ENCODE measurements at places on chromosomes 6 and 20.

GRCh38 chr20:59324521-59325141, 24.2 kb downstream of the EDN3 start:
- no peak overlapping the region for H3K4me3 ChIP-seq
- peaks cover 3% of the 10 kb centered on the region for H3K27me3 ChIP-seq
- H3K36me3 ChIP-seq = no peaks in the 10 kb centered on the region

GRCh38 chr6:75266716-75267291, 17.8 kb downstream of the TMEM30A start:
- H3K27ac ChIP-seq = no peak overlapping the region
- no peaks in the 10 kb centered on the region for H3K27me3 ChIP-seq
- H3K4me1 ChIP-seq = peaks cover 41% of the 10 kb centered on the region
- no peak for DNase-seq
- H3K36me3 ChIP-seq = peaks cover 23% of the 10 kb centered on the region

- H3K27me3 ChIP-seq = peaks cover under 1% of the 10 kb centered on the region
- H3K27ac ChIP-seq = peak overlapping the region; percentile 22
- peaks cover 47% of the 10 kb centered on the region for H3K4me1 ChIP-seq
- peaks cover 9% of the 10 kb centered on the region for H3K36me3 ChIP-seq
Observed at GRCh38 chr6:29967379-29968010, 25.2 kb downstream of the HLA-A start.

DNA sequence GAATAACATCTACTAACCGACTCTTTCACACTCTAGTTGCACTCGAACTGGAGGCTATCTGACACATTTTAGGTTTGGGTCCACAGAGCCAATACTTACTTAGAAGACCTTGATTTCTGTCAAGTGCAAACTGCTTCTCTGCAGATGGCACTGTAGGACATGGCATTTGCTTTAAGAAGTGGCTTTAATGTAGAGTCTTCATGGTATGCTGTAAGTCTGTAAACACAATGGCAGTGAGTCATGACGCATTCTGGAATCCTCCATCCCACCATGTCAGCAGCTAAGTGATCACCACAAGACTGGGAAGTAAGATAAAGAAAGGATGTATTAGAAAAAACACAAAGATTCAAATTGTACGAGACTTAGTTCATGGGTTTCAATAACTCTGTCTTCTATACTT, 377.0 kb upstream of the NOX3 start:
- H3K36me3 ChIP-seq = no peaks in the 10 kb centered on the region
- H3K27ac ChIP-seq = no peak overlapping the region
- no peaks in the 10 kb centered on the region for H3K27me3 ChIP-seq
- H3K4me3 ChIP-seq = no peak overlapping the region
- no peaks in the 10 kb centered on the region for H3K4me1 ChIP-seq

- H3K27me3 ChIP-seq = peaks cover 2% of the 10 kb centered on the region
- no peak overlapping the region for H3K27ac ChIP-seq
- peaks cover 30% of the 10 kb centered on the region for H3K4me1 ChIP-seq
- peaks cover 3% of the 10 kb centered on the region for H3K36me3 ChIP-seq
- H3K4me3 ChIP-seq = no peak overlapping the region
Observed at GRCh38 chr20:2451939-2452732, 18.5 kb downstream of the SNRPB start.

- H3K4me1 ChIP-seq = no peaks in the 10 kb centered on the region
- peaks cover 2% of the 10 kb centered on the region for H3K27me3 ChIP-seq
- no peak for DNase-seq
- no peak overlapping the region for H3K4me3 ChIP-seq
Observed at GRCh38 chr20:40631119-40631631, 57.9 kb downstream of the MAFB start.

DNA sequence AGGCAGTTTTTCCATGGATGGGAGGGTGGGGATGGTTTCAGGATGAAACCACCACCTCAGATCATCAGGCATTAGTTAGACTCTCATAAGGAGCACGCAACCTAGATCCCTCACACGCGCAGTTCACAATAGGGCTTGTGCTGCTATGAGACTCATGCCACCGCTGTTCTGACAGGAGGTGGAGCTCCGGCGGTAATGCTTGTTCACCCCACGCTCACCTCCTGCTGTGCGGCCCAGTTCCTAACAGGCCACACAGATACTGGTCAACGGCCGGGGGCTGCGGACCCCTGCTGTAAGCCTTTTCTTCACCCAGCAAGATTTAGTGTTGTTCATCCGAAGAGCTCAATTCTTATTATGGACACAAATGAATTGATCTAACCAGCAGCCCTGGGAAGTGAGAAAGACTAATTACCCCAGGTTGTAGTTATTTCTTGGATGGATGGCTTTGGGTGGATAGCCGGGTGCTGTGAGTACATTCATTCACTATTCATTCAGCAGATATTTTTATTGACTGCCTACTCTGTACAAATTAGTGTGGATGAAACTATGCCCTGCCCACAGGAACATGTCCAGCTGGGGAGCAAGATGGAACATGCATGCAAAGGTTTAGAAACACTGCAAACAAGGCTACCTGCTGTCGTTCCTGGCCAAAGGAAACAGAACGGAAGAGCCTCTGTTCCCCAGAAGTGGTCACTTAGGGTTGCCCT, 57.2 kb downstream of the RIOK1 start:
- no peak overlapping the region for H3K4me3 ChIP-seq
- H3K27ac ChIP-seq = no peak overlapping the region
- H3K27me3 ChIP-seq = peaks cover 5% of the 10 kb centered on the region
- H3K36me3 ChIP-seq = no peaks in the 10 kb centered on the region
- no peaks in the 10 kb centered on the region for H3K4me1 ChIP-seq
- no peak for DNase-seq

GRCh38 chr6:112253841-112254816, at the start of gene LAMA4:
TSS of gene LAMA4 (minus strand) at chr6:112254567. CDS start at chr6:112254150, 417 bp downstream.
- H3K4me3 ChIP-seq = peak within 1 kb of the TSS; percentile 72
- H3K27me3 ChIP-seq = peaks cover 67% of the 10 kb centered on the region
- no peak within 1 kb of the TSS for H3K27ac ChIP-seq
- peaks cover 17% of the 10 kb centered on the region for H3K4me1 ChIP-seq
- DNase-seq = no peak
- H3K36me3 ChIP-seq = no peaks in the 10 kb centered on the region

DNA sequence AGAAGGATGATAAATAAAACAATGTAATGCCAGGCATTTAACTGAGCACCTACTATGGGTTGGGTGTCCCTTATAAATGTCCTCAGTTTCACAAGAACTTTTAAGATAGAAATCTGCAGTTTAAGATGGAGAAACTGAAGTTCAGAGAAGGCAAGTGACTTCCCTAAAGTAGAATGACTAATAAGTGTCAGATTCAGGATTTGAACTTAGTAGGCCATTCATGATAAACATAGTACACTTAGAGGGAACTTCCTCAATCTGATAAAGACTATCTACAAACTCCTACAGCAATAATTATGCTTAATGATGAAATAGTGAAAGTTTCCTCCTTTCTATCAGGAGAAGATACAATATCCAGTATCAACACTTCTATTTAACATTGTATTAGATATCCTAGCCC, 43.9 kb downstream of the NCR2 start:
- no peak overlapping the region for H3K27ac ChIP-seq
- H3K36me3 ChIP-seq = no peaks in the 10 kb centered on the region
- DNase-seq = no peak
- no peaks in the 10 kb centered on the region for H3K4me1 ChIP-seq

DNA sequence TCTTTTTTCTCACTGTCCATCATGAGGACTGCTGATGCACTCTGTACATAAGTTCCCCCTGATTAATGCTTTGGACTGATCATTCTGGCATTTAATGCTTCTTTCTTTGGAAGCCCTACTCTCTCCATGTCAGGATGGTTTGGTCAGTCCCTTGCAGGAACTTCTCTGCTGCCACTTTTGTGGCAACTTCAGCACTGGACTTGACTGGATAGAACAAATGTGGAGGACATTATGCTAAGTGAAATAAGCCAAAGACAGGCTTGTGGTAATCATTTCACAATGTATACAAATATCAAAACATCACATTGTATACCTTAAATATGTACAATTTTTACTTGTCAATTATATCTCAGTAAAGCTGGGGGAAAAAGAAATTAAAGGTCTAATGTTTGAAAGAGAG, 12.2 kb upstream of the BRPF3 start:
- no peaks in the 10 kb centered on the region for H3K4me1 ChIP-seq
- H3K27ac ChIP-seq = no peak overlapping the region
- peaks cover 4% of the 10 kb centered on the region for H3K27me3 ChIP-seq
- no peaks in the 10 kb centered on the region for H3K36me3 ChIP-seq

GRCh38 chr6:163883984-163884383, 469.5 kb downstream of the QKI start:
- no peak overlapping the region for H3K27ac ChIP-seq
- H3K36me3 ChIP-seq = no peaks in the 10 kb centered on the region
- H3K4me1 ChIP-seq = no peaks in the 10 kb centered on the region
- DNase-seq = no peak
- no peak overlapping the region for H3K4me3 ChIP-seq

DNA sequence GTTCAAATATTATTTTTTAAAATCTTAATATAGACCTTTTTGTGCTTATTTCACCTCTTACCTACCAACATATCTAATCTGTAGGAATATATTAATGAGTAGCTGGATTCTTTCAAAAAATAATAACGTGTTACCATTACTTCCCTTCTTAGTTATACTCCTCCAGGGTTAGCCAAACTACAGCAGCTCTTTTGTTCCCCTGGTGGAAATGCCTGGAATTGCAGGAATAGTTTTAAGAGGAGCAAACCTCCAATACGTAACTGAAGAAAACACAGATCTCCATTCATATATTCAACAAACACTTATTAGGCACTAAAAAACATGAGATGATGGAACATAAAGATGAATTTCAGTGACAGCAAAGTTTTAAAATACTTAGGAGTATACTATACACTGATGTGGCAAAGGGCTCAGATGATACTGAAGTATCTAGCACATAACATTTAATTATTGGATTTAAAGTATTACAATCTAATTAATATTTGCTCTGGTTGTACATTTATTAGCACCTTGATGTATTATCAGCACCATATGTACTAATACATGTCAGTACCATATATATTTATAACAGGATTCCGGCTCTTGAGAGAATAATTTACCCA, 78.3 kb downstream of the TBX18 start:
- no peaks in the 10 kb centered on the region for H3K36me3 ChIP-seq
- H3K4me1 ChIP-seq = no peaks in the 10 kb centered on the region
- H3K27ac ChIP-seq = no peak overlapping the region
- no peak overlapping the region for H3K4me3 ChIP-seq
- peaks cover 2% of the 10 kb centered on the region for H3K27me3 ChIP-seq
- no peak for DNase-seq

DNA sequence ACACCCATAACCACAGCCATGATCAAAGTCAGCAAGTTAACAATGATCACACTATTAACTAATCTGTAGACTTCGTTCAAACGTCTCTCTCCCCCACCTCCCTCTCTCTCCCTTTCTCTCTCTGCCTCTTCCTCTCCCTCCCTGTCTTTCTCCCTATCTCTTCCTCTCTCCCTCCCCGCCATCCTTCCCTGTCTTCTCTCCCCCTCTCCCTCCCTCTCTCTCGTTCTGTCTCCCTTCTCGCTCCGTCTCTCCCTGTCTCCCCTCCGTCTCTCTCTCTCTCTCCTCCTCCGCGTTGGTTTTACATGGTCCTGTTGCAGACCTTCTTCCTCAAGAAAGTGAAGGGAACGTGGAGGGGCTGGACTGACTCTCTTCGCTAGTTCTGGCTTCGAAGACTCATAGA, 308.9 kb upstream of the FOXQ1 start:
- H3K4me3 ChIP-seq = no peak overlapping the region
- H3K27me3 ChIP-seq = peaks cover 5% of the 10 kb centered on the region
- no peak for DNase-seq

DNA sequence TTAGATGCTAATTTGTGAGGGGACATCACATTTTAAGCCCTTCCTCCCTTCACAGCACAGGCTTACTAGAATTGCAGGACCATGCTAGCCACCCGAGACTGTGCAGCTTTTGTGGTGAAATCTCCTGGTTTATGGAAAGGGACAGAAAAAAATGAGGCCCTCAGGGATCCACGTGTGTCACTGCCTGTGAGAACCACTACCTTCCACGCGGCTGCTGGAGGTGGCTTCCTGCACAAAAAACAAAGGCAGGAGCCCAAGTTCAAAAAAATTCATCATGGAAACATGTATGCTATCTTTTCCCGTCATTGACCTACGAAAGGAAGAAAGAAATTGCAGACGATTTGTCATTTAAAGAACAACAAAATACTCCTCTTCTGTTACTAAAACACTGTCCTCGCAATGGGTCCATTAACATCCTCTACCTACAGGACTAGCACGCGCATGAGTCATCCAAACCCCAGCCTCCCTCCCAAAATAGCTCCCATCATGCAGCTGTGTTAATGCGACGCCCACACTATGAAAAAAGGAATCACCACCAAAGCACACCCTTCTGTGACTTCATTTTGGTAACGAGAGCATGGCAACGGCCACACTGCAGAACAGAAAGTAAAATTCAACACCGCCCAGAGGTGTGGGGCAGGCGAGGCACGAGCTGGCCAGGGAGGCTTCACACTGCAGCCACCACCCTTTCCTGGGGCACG, 45.7 kb downstream of the RAMACL start:
- H3K27me3 ChIP-seq = peaks cover 5% of the 10 kb centered on the region
- H3K4me3 ChIP-seq = peak overlapping the region; percentile 72
- peak; percentile 39 for DNase-seq
